ENCODE measurements at places on chromosomes 3 and 15.
A peak's percentile ranks its signal among the peaks of the same experiment; 100 is the strongest.

DNA sequence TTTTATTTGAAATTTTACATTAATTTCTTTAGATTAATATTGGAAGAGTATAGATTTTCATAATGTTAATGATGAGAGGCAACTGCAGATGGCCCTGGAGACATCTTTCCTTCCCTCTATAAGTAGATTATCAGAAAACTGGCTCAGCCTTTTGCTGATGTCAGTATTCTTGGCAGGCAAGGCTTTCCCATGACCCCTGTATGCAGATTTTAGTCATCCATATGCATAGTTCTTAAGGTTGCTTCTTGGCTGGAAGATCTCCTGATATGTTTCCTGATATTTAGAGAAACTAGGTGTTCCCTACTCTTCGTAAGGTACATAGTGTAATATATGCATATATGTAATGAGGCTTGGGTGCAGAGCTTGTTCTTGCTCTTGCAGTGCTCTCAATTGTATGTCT, 911.4 kb downstream of the EPHA3 start:
- DNase-seq, result no peak

DNA sequence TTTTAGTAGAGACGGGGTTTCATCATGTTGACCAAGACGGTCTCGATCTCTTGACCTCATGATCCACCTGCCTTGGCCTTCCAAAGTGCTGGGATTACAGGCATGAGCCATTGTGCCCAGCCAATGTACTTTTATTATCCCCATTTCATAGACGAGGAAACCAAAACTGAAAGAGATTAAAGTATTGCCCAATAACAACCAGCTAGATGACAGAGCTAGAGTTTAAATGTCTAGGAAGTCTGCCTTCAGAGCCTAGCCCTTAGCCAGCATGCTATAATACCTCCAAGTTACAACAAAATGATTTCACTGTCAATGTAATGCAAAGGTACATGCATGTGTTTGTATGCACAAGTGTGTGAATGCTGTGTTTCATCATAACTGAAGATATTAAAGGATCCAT, 389.4 kb upstream of the RBMS3 start:
- no peak for DNase-seq

DNA sequence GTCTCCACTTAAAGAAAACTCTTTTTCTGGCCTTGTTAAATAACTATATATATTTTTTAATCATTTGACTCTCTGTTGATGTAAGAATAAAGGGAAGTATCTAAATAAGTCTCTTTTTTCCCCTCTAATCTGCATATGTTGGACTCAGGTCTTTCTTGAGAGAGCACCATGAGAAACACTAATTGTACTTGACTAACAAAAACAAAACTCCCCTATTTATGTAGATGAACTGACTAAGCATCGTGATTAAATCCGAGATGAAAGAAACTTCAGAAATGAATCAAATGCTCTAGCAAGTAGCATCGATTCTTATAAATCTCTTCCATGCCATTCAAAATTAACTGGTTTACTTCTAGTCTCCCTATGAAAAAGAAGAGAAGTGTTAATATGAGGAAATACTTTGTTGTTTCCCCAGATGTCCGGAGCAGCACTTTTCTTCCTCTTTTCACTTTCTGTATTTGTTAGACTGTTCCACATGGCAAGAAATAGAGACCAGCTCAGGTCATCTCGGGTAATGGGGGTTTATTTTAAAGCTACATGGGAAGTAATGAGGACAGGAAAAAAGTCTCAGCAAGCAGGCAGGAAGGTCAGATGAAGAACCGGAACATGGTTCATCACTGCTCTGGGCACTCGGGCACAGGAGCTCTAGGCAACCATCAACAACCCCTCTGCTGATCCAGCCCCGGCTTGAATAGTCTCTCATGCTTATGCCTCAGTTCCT, 288.3 kb downstream of the CNTN6 start:
- no peak for DNase-seq

GRCh38 chr3:129827765-129828164, 65.7 kb downstream of the TMCC1 start:
- no peak for DNase-seq

DNA sequence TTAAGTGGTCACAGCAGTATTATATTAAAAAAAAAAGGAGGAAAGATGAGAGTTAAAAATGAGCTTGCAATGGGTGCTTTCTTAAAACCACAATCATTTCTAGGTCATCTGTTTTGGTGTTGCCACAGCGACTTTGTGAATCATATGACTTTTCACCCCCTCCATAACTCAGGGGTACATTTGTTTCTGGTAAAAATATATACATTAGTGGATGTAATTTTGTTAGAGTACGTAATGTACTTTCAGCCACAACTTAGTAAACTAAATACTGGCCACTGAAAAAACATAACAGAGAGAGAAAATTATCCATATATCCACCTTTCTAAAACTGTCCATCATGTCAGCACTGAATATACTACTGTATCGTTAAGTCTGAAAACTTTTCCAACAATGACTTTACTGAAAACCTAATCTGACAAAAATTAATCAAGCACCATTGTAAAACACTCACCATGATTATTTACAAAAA, 3.4 kb downstream of the ANKRD28 start:
- DNase-seq, result no peak

DNA sequence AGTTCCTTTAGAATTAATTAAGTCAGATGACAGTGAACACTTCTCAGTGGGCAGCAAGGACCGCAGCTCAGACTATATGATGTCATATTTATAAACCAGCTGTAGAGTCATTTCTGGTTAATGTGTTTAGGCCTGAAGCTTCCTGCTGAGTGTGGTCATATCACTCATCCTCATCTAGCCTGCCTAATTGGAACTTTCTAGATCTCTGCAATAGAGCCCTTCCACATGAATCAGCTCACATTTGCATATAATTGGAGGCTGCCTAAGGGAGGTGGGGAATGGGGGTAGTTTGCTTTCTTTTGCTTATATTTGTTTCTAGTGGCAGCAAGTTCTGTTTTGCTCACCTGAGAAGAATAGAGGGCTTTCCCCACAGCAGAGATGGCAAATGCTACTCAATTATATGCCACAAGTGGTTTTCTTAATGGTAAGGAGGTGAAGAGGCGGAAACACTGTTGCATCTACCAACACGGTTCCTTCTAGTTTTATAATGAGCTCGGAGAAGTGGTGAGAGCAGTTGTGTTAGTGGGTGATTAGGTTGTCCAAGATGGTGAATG, 148.1 kb downstream of the KLHL25 start:
- no peak for DNase-seq

DNA sequence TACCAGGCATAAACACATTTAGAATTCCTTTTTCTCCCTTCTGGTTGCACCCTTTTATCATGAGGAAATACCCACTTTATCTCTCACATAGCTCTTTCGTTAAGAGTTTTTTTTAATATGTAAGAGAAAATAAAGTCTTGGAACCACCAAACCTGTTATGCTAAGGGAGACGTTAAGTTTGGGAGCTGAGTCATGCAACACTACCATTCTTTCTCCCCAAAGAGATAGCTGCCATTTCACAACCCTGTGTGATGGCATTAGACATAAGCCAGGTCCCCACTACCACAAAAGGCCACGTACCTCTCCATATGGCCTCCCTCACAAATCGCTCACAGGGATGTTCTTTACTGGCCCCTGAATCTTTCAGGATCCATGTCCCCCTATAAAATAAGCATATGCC, 7.6 kb upstream of the NIPA1 start:
- DNase-seq, result no peak

GRCh38 chr3:45585371-45585770, 9.2 kb upstream of the LIMD1 start:
- no peak for DNase-seq

DNA sequence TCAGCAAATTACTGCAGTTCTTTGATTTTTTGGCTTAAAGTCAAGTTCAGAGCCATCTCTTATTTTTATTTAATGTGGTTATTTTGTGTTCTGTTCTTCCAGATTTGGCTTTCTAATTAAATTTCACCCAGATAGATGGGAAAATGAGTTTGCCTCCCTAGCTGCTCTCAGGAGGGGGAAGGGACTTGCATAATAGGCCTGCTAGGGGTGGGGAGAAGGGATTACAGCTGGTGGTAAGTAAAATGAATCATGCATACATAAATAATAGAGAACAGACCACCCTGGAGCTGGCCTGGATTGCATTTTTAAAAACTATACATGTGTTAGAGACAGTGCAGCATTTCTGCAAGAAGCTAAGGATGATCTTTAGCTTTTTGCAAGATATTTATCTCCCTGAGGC, 3.9 kb upstream of the PXYLP1 start:
- DNase-seq, result no peak

GRCh38 chr3:51622868-51623267, 48.2 kb upstream of the TEX264 start:
- peak; percentile 3 for DNase-seq

GRCh38 chr3:86056032-86056431, 934.9 kb downstream of the VGLL3 start:
- DNase-seq, result no peak

DNA sequence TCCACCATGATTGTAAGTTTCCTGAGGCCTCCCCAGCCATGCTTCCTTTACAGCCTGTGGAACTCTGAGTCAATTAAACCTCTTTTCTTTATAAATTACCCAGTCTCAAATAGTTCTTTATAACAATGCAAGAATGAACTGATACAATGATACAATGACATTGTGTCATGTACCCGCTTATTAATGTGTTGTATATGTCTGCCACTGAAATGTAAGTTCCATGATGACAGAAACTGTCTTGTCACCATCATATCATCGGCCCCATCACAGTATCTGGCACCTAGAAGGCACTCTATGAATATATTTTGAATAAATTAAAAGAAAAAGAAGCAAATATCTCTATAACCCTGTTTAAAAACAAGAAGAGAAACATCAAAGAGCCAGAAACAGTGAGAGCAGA, 29.6 kb downstream of the FEZF2 start:
- no peak for DNase-seq

All from anterior cingulate cortex (tissue), 58 donors.